ENCODE measurements at places on chromosomes 6 and 20. TPM values are rescaled to one million over a fixed set of nuclear protein-coding genes. Genes with fewer than 3 reads are reported as not detected.

Gene HTR1B
- 0.18 TPM for total RNA-seq

DNA sequence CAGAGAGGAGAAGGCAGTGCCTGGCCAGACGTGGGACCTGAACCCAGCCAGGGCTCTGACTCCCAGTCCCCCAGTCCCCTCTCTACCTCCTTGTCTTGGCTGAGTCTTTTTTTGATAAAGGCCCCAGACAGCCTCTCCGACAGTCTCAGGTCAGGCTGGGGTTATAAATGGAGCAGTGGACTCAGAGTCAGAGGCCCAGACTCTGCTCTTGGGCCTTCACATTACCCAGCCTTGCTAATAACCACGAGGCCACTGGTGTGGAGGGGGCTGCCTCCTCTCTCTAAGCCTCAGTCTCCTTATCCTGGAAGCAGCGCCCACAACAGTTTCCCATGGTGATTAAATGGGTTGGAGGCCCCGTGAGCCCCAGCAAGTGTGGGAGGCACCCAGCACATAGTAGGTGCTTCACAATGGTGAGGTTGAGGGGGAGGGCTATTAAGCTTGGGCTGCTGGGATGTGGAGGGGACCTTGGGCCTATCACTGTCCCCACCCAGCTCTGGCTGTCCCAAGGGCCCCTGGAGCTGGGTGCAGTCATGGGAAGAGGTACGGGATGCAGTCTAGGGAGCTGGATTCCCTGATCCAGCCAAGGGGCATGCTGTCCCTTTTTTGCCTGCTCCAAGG is 35.7 kb downstream of the TGM2 start:
- peak; percentile 21 for DNase-seq

- no peak for DNase-seq
These were observed 69.5 kb upstream of the AFDN start for GRCh38 chr6:167757249-167757648.

Gene SLC22A7
- not detected for total RNA-seq

Gene CAP2
- total RNA-seq: 4.7 TPM

Gene SAPCD1
- 1.2 TPM for total RNA-seq

Gene SPATA25
- 1.1 TPM for total RNA-seq

GRCh38 chr6:112443179-112444065 is 96.3 kb downstream of the RFPL4B start:
- no peak for DNase-seq

Measured in lower lobe of right lung (tissue), 2 donors.